ENCODE measurements at places on chromosomes 1 and 21.
A peak's percentile ranks its signal among the peaks of the same experiment; 100 is the strongest.

DNA sequence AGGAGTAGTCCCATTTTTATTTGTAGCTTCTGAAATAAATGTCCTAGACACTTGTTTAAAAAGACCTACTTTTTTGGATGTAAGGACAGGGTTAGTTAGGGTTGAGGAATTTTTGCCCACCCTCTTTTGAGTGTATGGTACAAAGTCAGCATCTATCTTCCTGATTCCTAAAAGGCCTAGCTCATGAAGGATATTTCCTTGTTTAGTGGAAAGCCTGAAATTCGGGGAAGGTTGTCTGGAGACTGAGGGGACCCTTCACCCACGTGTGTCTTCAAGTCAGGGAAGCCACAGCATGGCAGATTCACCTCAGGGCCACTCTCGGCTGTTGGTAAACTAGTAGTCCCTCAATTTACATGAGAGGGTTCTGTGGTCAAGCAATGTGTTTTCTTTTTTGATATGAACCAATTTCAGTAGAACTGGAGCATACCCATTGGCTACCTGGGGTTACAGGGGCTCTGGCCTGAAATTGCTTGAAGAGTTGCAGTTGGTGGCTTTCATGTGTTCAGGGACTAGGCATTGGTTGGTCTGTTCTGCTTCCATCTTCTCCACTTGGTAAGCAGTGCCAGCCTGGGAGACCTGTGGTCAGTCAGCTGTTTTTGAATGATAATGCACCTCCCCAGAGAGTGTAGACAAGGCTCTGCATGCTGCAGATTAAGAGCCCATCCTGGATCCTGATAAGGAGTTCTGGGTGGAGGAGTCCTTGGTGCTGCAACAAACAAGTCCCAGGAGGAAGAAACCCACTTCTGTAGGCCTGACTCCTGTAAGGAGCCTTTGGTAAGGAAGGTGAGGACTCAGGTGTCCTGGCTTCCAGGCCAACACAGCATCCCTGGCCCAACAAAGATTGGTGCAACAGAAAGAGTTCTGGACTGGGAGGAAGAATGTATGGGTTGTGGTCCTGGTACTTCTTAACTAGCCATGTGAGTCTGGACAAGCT lies 6.3 kb downstream of the BTG2 start:
- no peak for DNase-seq

- DNase-seq, result no peak
These were observed 102.3 kb downstream of the TNFSF18 start for GRCh38 chr1:172948457-172948856.

- peak; percentile 60 for DNase-seq
These were observed 8.8 kb upstream of the PMVK start for GRCh38 chr1:154945160-154945961.

- DNase-seq, result peak; percentile 64
These were observed 32.3 kb downstream of the KIAA2013 start for GRCh38 chr1:11893907-11894251.

DNA sequence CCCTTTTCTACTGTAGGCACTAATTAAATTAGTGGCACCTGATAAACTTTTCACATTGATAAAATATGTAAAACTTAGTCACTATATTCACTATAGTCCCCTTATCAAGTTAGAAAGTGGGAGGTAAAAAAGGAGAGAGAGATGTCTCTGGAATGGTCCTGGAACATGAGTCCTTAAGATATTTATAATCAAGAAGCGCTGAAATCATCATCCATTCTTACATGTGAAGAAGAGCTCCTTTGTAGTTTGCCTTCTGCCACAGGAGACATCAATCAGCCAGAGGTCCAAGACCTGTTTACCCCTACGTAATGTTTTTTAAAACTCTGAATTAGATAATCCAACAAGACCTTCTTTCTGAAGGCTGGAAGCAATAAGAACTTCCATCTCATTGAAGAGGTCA lies 65.3 kb downstream of the GATAD2B start:
- no peak for DNase-seq

DNA sequence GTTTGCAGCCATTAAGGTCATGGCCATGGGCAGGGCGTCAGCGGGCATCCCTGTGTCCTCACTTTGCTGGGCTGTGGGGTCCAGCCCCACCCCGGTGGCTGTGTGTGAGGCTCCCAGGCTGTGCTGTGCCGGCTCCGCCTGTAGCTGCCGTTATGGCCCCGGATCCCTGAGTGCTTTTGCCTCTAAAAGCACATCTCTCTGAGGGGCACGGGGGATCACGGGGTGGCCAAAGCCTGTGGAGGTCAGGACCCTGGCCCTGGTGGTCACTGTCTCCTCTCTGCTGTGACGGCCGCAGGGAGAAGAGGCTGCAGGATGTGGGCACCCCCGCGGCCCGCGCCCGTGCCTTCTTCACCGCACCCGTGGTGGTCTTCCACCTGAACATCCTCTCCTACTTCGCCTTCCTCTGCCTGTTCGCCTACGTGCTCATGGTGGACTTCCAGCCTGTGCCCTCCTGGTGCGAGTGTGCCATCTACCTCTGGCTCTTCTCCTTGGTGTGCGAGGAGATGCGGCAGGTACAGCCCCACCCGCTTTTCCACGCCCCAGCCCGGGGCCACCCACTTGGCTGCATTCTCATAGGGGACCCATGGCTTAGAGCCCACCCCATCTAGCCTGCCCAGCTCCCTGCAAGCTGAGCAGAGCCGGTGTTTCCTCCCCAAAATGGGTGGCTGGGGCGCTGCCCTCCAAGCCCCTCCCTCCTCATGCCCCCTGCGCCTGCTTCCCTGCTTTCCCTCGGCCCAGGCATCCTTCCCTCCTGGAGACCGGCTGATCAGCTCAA lies 48.2 kb downstream of the TRPM2 start:
- no peak for DNase-seq

- DNase-seq, result no peak
These were observed 29.4 kb downstream of the NMNAT2 start for GRCh38 chr1:183388735-183389134.
